ENCODE measurements at places on chromosomes 1 and 21.

DNA sequence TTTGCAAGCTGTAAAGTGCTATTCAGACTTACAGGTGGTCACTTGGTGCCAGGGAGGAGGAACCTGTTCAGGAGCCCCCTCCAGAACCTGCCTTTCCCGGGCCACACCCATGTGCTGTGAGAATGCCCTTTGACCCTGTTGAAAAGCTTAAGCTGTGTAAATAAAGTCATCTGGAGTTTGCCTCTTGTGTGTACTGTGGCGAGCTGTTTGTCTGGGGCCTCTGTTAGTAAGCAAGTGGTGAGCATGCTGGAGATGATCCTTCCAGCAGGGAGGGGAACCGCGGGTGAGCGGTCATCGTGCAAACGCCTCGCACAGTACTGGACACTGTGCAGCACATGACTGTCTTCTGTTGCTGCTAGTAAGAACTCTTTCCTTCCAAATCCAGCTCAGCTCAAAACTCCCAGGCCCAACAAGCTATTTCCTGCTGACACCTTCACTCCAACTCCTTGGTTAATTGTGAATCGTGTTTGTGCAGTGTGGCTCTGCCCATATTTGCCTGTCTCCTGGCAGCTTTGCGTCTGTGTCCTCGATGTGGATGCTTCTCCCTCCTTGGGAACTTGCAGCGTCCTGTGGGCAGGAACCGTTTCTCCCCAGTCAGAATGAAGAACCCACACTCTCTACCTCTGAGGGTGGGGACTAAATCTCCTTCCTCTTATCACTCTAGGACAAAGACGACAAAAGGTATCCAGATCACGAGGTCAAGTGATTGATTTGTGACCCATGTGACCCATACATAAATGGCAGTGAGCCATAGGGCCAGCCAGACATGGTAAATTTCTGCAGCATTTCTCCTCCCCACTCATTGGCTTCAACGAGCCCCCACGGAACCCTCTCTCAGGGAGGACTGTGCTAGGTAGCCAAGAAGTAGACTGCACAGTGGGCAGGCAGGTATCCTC lies 13.9 kb upstream of the BTG2 start:
- DNase-seq, result no peak

GRCh38 chr1:226688808-226689207 lies 50.3 kb downstream of the ITPKB start:
- no peak for DNase-seq

DNA sequence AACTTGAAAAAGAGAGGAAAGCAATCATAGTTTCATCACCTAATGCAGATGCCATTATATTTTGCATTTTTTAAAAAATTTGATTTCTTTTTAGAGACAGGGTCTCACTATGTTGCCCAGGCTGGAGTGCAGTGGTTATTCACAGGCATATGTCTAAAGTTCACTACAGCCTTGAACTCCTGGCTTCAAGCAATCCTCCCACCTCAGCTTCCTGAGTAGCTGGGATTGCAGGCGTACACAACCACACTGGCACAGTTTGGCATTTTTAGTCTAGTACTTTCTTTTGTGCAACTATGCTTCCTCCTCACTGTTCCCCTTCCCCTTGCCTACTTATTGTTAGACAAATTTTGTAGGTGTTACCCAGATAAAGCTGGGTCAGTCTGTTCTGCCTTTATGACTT lies 18.0 kb downstream of the RHOU start:
- no peak for DNase-seq

DNA sequence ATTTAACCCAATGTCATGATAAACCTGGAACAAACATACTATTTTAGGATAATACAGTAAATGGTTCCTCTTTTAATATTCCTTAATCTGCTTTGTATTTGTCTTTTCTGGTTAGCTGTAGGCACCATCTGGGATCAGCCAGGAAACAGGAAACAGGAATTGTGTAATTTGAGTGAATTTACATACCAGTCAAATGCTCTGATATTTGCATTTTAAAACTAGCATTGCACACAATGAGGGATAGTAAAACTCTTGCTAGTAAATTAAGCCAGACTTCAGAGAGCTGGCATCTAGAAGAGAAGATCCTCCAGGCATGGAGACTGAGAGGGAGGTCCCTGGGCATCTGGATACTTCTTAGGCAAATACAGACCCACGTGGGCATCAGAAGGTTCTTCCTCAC lies 103.5 kb downstream of the HMCN1 start:
- DNase-seq, result no peak

GRCh38 chr1:113993072-113993471 lies 13.8 kb downstream of the OLFML3 start:
- no peak for DNase-seq

DNA sequence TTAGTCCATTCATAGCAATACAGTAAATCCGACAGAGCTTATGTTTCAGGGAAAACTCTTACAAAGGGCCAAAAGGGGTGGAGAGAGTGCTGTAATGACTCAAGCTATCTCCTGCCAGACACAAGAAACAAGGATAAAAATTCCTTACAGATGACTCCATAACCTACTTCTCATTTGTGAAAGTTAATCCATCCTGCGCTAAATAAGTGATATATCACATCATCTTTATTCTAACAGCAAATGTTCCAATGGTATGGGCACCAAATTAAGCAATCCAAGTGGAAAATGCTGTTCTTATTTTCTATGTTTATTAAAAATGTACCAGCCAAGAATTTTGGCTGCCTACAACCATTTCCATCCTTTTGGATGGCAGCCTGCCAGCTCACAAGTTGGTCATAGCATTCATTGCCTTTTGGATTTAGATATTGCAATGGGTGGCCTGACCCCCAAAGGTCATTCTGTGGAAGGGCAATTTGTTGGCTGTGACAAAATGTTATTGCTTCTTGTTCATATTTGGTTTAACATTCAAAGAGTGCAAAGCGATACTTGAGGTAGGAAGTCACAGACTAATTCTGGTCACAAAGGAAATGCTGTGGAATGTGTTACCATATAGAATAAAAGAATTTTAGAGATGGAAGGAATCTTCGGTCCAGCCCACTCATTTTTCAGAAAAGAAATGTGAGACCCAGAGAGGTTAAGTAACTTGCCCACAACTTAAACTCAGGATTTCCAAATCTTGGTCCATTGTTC lies 2.8 kb upstream of the ENAH start:
- no peak for DNase-seq
